Omental fat pad (tissue), 4 donors: ENCODE measurements at places on chromosomes 1 and 21.

DNA sequence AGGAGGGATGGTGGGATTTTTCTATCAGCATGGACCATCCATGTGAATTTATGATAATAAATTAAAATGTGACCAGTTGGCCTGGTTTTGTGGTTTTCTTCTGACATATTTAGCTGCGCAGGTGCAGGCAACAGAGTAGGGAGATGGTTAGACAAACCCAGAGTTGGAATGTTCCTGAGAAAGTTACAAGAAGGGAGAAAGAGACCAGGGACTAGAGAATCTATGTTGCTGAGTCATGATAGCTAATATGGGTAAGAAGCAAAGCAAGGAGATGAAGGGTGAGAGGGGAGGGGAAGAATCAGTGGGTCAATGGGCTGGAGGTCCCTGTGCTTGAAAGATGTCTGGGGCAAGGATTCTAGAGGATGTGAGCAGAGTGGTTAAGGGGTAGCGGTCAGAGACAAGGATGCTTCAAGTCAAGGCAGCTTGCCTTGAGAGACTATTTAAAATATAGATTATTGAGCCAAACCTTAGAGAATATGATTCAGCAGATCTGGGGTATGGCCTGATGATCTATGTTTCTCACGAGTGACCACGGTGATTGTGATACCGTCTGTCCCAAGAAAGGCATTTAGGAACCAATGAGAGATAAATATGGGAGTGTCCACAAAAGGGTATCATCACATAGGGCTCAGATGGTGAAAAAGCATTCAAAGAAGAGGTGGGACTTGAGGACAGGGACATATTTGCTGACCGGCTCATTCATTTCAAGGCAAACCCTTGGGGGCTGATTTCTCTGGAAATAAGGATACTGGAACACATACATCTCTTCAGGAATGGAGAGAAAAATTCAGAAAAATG lies 219.7 kb upstream of the PLD5 start:
- DNase-seq: no peak

- DNase-seq: no peak
These were observed 14.7 kb upstream of the PTP4A2 start for GRCh38 chr1:31952825-31953220.

DNA sequence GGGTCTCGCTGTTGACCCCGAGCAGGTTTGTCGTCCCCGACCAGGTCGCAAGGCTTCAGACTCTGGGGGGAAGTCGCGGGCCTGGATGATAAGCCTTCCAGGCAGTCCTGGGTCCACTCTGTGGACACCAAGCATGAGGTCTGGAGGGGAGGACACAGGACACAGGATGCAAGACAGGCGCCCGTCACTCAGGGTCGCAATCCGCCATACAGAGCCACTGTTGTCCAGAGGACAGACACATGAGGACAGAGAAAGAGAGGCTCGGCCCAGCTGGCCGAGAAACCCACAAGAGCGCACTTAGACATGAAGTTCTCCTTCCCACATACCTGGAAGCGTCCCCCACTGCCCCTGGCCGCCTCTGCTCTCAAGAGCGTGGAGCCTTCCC lies 4.8 kb upstream of the FOXD2 start:
- DNase-seq: no peak

GRCh38 chr1:154158307-154159125 lies 3.6 kb upstream of the NUP210L start:
- DNase-seq: no peak

DNA sequence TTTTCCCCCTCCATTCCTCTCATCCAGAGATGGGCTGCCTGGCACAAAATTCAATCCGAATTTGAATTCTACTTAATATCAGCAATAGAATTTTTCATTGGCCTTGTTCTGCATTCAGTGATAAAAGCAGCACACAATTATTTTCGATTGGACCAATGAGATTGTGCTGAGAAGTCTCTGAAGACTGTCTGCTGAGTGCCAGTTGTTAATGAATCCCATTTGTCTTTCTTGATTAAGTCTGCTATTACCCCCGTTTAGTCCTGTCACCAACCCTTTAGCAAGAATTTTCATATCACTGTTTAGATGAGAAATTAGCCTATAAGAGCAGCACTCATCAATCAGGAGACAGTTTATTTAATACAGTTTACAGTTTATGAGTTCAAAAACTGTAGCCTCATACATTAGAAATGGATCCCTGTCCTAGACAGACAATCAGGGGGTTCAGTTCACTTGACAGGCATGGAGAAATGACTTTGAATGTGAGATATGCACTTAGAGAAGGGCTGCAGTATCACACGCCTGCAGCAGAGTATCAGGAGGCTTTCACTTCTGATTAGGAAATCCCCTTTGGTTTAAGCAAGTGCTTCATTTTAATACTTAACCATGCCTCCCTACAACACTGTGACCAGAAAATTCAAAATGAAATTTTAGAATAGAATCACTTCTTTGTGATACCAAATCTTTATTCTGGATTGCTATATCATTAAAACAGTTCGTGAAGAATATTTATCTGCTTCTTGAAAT lies 304.7 kb upstream of the PTBP2 start:
- DNase-seq: no peak
